Activated CD8-positive, alpha-beta memory T cell treated with anti-CD3 and anti-CD28 coated beads for 1 hour (primary cell): ENCODE measurements at places on chromosomes 16 and 17.

GRCh38 chr17:40417258-40417608, 463 bp downstream of the TOP2A start:
- DNase-seq: no peak

GRCh38 chr17:43169561-43170139, 1.4 kb upstream of the NBR1 start:
- no peak for DNase-seq

DNA sequence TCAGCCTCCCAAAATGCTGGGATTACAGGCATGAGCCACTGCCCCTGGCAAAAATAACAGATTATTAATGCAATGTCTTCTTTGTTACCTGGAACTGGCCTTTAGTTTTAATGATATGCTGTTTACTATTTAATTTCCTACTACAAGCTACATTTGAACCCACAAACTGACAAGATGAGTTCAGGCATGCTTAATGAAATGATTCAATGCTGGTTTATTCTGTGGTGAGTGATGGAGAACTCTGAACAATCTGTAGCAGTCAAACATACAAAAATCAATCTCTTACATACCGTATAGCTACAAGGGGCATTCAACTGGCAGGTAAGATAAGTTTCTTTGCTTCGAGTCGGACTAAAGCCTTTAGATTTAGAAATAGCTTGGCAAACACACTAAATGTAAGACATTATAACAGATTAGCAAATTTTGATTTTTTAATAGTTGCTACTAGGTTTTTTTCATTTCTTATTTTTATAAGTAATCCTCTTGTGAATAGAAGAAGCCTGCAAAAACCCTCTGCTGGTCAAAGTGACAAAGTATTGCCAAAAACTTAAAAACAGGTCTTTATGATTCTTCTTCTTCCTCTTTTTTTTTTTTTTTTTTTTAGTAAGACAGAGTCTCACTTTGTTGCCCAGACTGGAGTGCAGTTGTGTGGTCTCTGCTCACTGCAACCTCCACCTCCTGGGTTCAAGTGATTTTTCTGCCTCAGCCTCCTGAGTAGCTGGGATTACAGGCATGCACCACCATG, 138.5 kb downstream of the SSH2 start:
- no peak for DNase-seq

GRCh38 chr17:65183736-65184135, 46.6 kb downstream of the RGS9 start:
- DNase-seq: no peak

- no peak for DNase-seq
Measured at GRCh38 chr16:15037745-15038144, 18.1 kb downstream of the NTAN1 start.

DNA sequence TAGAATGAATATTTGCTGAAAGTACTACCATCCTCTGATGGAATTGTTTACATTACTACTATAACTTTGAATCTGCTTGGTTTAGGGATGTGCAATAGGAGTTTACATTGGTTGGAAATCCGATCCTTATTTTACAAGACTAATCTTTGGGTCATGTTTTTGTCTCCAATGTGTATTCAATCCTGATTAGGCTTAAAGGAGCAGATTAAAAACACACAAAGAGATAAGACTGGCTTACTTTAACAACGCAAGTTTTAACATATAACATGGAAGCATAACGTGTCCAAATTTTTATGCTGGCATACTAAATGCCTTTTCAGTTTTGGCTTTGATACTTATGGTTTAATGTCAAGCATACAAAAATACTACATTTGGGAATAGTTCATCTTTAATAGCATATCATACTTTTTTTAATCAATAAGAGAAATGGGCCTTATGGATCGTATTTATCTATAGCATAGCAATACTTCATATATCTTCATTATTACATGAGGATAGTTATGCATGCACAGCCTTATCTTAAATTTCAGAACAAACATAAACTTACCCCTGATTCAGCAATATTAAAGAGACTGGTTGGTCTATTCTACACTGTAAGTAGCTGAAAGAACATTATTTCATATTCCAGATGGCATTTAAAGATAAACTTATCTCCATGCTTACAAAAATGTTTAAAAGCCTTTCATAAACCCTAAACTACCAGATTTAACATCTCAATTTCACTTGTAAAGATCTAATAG, 69.9 kb upstream of the NACA2 start:
- DNase-seq: no peak

DNA sequence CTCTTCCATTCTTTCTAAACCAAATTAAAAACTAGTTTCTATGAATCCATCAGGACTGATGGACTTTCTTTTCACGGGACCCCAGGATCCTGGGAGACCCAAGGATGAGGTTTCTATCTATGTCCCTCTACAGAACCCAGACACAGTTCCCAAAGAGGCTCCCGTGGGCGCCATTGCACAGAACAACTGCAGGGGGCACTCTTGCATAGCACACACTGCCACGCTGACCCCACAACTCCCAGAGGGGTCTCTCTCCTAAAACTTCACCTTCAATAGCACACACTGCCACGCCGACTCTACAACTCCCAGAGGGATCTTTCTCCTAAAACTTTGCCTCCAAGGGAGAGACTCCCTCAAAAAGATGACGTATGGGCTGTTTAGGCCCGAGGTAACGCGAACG, 9.0 kb downstream of the ABR start:
- DNase-seq: no peak

- no peak for DNase-seq
Measured at GRCh38 chr17:47907932-47908562, 12.0 kb downstream of the SP2 start.

DNA sequence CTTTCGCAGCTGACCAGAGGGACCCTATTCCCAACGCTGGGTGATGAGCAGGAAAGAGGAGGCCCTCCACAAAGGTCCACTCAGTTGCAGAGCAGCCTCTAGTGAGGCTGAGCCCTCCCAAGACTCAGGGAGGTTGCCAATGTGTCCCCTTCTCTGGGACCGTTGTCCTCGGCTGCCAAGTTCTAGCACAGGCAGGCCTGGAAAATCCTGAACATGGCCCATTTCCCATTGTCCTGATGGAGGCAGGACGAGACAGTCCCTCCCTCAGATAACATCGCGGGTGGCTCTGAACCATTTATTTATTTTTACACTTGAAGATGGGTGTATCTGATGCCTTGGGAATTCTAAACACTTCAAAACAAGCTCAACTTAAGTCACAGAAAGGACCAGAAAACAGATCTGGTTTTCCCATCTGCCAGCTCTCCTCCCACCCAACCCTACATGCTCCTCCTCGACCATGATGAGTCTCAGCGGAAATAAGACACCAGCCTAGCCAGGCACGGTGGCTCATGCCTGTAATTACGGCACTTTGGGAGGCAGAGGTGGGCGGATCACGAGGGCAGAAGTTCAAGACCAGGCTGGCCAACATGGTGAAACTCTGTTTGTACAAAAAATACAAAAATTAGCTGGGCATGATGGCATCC, 12.8 kb downstream of the CDIP1 start:
- no peak for DNase-seq

DNA sequence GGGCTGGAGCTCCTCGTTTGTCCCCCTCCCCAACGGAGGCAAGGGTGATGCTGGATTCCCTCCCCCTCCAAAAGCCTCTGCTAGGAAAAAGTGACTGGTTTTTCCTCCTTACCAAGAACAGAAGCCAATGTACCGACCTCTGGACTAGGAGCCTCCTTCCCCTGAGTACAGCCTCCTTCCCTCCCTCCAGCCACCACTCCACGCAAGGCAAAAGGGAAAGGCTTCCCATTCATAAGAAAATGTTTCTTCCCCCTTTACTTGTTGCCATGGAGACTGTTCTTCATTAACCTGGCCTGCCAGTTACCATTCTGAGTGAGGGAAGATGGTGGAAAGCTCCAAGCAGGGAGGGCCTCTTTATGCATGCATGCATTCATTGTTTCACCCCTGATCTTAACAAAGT, 4.3 kb upstream of the PIMREG start:
- DNase-seq: no peak

GRCh38 chr16:23398987-23399805, 53.8 kb downstream of the COG7 start:
- no peak for DNase-seq

DNA sequence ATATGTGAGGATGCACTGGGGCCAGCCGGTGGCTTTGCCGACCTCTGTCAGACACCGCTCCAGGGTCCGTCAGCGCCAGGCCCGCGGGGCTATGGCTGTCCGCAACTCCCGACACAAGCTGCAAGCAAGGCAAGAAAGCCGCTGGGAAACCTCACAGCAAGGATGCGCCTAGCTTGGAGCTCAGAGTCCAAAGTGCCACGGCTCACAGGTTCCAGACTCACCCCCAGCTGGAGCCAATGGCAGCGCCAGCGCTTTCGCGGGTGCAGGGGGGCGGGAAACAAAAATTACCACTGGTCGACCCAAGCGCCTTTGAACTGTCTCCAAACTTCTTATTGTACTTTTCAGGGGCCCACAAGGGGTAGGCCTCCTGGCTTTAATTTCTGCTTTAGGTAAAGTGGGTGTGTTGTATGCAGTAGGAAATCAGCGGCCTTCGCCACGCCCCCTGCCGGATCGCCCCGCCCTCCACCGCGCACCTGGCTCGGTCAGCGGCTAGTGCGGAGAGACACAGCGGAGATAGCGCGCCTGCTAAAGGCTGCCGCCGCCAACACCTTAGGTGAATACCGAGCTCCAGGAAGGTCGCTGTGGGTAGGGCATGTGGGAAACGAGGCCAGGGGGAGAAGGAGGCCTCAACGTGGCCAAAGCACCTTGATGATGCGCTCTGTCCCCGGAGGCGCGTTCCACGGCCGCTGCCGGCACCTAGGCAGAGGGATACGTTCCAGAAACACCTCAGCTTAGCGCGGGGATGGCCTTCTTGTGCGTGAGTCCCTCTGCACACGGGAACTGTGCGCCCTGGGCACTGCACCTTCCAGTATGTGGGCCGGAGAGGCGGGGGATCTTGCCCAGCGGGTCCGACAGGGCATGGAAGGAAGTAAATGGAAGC, 61.0 kb upstream of the RBL2 start:
- peak; percentile 48 for DNase-seq

DNA sequence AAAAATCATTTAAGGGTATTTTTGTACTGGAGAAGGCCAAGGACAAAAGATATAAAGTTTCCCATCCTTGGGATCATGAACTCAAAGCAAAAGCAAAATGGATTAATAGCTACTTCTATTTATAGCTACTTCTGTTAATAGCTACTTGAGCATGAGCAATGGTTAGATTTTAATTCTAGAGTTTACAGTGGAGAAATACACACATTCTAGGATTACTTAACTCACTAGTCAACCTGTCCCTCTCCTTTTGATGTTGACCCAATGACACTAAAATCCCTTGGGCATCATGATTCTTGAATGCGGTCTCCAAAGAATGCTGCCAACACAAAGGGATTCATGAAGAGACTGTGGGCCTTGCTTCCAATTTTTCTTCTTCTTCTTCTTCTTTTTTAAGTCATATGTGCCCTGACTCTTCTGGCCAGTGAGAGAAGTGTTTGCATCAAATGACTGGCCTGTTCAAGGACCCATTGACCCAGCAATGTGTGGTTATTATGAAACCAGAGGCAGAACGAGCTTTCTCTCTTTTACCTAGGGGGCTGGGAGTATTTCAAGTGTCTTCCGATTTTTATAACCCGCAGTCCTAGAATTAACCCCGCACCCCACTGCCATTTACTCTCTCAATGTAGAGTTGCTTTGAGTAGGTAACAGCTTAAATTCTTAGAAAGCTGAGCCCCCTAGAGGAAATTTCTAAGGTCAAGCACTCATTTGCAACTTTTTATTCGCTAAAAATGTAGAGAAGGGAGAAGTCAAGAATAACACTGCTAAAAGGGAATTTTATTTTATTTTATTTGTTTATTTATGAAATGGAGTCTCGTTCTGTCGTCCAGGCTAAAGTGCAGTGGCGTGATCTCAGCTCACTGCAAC, 34.6 kb downstream of the OTOA start:
- DNase-seq: no peak

GRCh38 chr16:56984639-56985038, 4.7 kb upstream of the NLRC5 start:
- DNase-seq: no peak

- DNase-seq: no peak
Measured at GRCh38 chr17:44832805-44833204, 2.7 kb upstream of the GJC1 start.

- no peak for DNase-seq
Measured at GRCh38 chr17:75573540-75573957, 14.1 kb upstream of the MYO15B start.
